Calu3 (cell line): ENCODE measurements at places on chromosomes 5 and 9. TPM values are rescaled to one million over a fixed set of nuclear protein-coding genes. Genes with fewer than 3 reads are reported as not detected.

SLIT3 gene
- not detected in 2 replicates for total RNA-seq

DNA sequence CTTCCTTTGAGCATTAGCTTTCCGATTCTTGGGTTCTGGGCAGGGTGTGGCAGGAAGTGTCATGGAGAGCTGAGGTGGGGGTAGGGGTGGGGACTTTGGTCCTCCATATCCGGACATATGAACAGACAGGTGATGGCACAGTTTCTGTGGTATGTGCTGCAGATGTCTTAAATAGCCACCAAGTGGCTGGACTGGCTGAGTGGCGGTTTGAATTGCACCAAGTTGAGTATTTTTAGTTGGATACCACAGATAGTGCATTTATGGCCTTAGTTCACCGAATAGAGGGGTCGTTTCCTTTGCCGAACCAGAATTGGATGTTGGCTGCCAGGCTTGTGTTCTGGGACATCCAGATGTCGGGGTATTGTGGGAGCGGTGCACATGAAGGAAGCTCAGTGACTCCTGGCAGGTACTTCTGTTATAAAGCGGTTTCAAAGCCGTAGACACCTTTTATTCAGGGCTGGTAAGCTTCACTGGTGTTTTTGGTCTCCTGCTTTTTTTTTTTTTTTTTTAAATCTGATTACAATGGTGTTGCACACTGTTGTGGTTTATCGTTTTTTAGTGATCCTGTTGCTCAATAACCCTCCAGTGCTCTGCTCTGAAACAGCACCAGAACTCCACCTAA is 15.1 kb upstream of the TNFAIP8 start:
- DNase-seq = no peak

SWI5 gene
- 9.6 and 9.7 TPM in 2 replicates for total RNA-seq

- DNase-seq = peak; percentile 69
Observed at GRCh38 chr5:111699976-111700375, 57.0 kb downstream of the NREP start.

PHF24 gene
- not detected in 2 replicates for total RNA-seq
